ENCODE measurements at places on chromosomes 2 and 18.

DNA sequence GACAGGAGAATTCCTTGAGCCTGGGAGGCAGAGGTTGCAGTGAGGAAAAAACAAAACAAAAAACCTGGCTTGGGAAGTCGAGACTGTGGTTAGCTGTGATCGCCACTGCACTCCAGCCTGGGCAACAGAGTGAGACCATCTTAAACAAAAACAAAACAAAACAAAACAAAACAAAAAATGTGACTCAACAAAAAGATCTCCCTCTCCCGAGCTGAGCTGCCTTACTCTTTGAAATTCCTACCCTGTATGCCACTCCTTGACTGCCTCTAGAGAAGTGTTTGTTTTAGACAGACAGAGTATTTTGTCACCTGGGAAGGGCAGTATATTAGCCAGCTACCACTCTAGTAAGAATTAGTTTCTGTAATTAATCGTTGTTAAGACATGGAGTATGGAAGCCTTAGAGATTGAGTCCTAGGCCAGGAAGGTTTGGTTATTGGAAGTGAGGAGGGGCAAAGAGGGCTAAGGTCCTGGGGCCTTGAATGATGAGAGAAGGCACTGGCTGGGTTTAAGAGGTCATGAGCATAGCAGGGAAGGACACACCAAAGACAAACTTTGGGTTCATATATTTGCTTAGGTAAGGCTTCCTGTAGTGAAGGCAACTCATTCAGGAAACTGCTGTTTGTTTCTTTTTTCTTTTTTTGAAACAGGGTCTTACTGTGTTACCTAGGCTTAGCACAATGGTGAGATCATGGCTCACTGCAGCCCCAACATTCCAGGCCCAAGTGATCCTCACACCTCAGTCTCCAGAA lies 56.0 kb downstream of the HAUS1 start:
- DNase-seq, result no peak

DNA sequence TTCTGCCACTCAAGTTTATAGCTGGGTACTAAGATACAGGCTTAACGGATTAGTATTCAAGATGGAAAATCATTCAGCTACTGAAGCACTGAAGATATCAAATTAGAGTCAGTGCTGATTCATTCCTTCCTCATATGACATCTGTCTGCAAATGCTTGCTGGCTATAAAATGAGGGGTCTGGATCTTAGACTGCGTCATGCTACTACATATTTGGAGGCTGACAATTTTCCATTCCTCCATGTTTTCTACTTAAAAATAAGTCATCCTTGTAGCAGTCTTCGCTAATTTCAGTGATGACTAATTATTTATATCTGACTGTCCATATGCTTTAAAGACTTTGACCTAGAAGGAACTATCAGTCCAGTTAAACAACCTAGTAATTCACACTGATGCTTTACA lies 233.4 kb downstream of the RIT2 start:
- DNase-seq, result no peak

GRCh38 chr2:48514348-48515003 lies 15.5 kb upstream of the STON1 start:
- no peak for DNase-seq

GRCh38 chr2:6970976-6971480 lies 53.8 kb downstream of the RNF144A start:
- no peak for DNase-seq

DNA sequence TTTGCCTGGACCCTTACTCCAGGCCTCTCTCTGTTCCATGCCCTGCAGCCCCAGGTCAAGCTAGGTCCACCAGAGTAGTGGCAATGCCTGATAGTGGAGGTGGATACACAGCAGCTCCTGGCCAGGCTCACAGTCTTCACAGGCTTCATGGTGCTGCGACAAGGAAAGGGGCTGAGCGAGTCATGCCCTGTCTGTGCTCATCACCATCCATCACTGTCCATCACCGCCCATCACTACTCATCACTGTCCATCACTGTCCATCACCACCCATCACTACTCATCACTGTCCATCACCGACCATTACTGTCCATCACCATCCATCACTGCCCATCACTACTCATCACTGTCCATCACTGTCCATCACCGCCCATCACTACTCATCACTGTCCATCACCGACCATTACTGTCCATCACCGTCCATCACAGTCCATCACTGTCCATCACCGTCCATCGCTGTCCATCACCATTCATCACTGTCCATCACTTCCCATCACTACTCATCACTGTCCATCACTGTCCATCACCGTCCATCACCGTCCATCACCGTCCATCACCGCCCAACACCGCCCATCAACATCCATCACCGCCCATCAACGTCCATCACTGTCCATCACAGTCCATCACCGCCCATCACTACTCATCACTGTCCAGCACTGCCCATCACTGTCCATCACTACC lies 57.1 kb upstream of the OTOS start:
- no peak for DNase-seq

DNA sequence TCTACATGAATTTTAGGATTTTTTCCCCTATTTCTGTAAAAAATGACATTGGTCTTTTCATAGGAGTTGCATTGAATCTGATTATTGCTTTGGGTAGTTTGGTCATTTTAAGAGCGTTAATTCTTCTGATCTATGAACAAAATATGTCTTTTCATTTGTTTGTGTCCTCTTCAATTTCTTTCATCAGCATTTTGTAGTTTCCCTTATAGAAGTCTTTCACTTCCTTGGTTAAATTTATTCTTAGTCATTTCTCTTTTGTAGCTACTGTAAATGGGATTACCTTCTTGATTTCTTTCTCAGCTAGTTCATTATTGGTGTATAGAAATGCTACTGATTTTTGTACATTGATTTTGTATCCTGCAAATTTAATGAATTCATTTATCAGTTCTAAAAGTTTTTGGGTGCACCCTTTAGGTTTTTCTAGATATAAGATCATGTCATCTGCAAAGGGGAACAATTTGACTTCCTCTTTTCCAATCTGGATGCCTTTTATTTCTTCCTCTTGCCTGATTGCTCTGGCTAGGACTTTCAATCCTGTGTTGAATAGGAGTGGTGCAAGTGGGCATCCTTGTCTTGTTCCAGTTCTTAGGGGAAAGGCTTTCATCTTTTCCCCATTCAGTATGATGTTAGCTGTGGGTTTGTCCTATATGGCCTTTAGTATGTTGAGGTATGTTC lies 36.6 kb upstream of the AAK1 start:
- DNase-seq, result no peak

- no peak for DNase-seq
Observed at GRCh38 chr2:230360028-230360427, 33.0 kb downstream of the SP140L start.

GRCh38 chr2:68336192-68336591 lies 16.4 kb upstream of the CNRIP1 start:
- peak; percentile 44 for DNase-seq

DNA sequence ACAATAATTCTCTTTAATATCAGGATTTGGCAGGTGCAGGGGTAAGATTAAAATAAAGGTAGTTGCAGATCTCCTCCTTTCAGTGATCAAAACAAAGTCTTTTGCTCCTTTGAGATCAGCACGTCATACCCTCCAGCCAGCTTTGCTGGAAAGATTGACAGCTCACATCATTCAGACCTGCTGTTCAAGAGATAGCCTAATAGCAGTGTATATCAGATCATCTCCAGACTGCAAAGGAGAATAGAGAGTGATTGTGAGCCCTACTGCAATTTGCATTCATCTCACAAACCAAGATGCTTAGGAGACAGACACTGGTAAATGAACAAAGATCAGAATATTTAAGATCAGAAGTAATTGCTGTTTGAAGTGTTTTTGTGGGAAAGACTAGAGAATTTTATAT lies 135.8 kb upstream of the DSEL start:
- no peak for DNase-seq

- DNase-seq, result no peak
Observed at GRCh38 chr2:181789827-181790448, 101.6 kb upstream of the ITPRID2 start.

DNA sequence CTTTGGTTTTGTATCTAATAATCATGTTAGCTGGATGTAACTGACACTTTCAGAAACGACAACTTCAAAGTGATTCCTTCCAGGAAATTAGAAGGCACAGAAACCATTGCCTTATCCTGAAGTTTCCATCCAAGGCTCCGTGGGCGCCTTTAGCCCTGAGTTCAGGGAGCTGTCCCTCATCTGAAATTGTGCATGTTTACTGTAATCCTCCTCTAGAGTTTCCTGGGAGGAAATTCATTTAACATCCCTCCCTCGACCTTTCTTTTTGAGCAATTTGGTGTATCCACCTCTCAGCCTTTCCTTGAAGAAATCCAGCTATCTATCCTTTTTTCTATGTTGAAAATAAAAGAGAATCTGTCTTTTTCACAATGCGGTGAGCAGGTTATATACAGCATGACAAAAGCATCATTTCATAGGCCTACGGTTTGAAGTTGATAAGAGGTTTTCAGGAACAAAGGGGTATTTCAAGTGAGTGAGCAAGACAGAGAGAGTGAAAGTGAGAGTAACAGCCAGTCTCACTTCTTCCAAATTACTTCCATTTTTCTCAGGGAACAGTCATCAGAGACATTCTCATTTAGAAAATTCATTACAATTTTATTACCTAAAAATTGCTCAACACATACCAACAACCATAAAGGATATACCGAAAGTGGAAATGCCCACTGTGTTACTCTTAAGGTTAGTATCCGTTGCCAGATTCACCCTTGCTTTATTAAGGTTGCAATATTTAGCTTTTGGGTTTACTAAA lies 167.3 kb downstream of the MREG start:
- DNase-seq, result no peak

DNA sequence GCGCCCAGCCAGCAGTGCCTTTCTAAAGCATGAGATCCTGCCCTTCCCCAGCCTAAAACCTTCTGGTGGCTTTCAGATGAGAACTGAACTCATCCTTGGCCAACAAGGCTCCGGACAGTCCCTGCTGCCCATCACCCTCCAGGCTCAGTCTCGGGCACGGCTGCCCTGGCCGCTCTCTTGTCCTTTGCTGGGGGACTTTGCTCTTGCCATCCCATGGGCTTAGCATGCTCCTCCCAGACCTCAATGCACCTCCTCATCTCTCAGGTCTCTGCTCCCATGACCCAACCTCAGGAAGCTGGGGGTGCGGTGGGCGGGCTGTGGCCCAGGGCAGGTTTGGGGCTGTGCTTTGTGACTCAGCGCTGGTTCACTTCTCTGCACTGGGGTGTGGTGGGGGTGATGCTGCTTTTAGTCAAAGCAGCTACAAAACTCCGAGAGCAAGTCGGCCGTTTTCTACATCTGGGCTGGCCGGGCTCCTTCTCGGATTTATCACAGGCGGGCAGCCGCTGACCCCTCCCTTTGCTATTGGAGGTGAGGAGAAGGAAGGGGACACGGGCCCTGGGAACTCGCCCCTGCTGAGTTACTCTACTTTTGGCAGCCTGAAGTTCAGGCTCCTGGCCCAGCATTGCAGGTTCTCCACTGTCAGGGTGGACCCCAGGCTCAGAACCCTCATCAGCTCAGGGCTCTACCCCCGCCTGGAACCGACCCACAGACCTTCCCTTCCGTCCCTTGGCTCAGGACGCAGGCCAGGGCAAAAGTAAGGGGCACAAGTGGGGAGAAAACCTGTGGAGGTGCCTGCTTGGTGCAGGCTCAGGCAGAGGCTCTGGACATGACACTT lies 90.6 kb upstream of the TAF1B start:
- DNase-seq, result no peak

- DNase-seq, result no peak
Observed at GRCh38 chr2:197251163-197251562, 59.4 kb downstream of the ANKRD44 start.

DNA sequence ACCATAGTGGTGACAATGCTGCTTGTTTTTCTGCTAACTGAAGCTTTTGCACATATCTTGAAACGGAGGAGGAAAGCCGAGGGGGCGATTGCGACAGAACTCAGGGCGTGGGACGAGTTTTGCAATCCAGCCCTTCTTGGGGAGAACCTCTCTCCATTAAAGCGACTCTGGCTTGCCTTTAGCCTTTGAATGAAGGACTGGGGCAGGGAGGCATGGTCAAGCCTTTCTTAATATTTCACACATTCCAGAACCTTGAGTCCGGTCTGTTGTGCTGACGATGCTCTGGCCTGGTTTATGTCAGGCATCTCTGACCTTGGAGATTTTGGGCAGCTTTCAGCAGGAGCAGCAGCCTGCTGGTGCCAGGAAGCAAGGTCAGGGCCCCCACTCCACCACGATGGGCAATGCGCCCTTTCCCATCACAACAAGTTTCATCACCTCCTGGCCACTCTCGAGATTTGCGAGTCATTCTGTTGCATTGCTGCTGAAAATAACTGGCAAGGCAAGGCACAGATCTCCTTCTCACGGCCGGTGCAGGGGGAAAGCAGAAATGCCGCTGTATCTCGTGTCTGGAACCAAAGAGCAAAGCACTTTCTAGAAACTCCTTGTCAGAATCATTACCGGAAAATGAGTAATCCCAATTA lies 10.8 kb downstream of the EMILIN2 start:
- DNase-seq, result peak; percentile 98

- peak; percentile 30 for DNase-seq
Observed at GRCh38 chr2:229980431-229981184, 58.3 kb downstream of the FBXO36 start.

GRCh38 chr2:17813742-17814473 lies 2.4 kb upstream of the MSGN1 start:
- DNase-seq, result no peak

DNA sequence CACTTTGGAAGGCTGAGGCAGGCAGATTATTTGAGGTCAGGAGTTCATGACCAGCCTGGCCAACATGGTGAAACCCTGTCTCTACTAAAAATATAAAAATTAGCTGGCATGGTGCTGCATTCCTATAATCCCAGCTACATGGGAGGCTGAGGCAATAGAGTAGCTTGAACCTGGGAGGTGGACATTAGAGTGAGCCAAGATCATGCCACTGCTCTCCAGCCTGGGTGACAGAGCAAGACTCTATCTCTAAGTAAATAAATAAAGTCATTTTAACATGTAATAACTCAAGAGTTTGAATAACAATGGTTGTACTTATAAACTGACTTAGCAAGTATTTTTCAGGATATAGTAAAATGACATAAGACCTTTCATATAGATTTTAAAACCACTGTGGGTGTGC lies 169.3 kb upstream of the FN1 start:
- no peak for DNase-seq

DNA sequence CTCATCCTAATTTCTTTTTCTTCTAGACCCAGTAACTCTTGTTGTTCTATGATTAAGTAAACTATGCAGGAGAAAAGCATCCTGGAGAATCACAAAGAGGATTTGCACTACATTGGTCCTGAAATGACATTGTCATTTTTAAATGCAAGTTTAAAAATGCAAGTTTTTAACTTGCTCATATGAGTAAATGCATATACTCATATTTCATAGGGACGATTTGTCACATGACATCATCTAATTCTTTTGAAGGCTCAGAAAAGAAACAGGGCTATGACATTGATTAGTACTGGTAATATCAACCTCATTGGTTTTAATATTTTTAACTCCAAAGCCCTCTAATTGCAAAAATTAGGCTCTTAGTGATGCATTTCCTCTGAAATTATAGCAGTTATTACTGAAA lies 324.4 kb downstream of the LRRTM1 start:
- DNase-seq, result no peak

GRCh38 chr2:84280873-84281272 lies 178.2 kb downstream of the SUCLG1 start:
- DNase-seq, result no peak

- DNase-seq, result no peak
Observed at GRCh38 chr2:184336688-184337087, 261.6 kb upstream of the ZNF804A start.

GRCh38 chr18:78639006-78639950 lies 340.3 kb upstream of the SALL3 start:
- DNase-seq, result no peak

- no peak for DNase-seq
Observed at GRCh38 chr2:203763241-203763937, 57.0 kb downstream of the CD28 start.

- DNase-seq, result no peak
Observed at GRCh38 chr2:233356546-233357308, 2.4 kb downstream of the DGKD start.

- no peak for DNase-seq
Observed at GRCh38 chr18:21265971-21266673, 24.1 kb downstream of the GREB1L start.

Data from GM04503 (cell line).